ENCODE measurements at places on chromosomes 5 and 9. TPM values are rescaled to one million over a fixed set of nuclear protein-coding genes. Genes with fewer than 3 reads are reported as not detected.

FOXD4L5 gene
- 0.17 TPM for total RNA-seq

ECM2 gene
- 4.8 TPM for total RNA-seq

GDF9 gene
- total RNA-seq = 0.47 TPM

MARCOL gene
- not detected for total RNA-seq

NUTM2F gene
- total RNA-seq = not detected

JAKMIP2 gene
- total RNA-seq = not detected

All from suprapubic skin (tissue), 4 donors.